Activated T-helper 2 cell treated with anti-CD3 and anti-CD28 coated beads, Interferon-gamma antibody, Interleukin-2, Interleukin-4, amounts not matched to agents 10 μg/mL and 5 μg/mL and 100 μg/mL, durations not matched to agents 14 hours and 24 hours and 36 hours (primary cell): ENCODE measurements at places on chromosomes 11 and 22. TPM values are rescaled to one million over a fixed set of nuclear protein-coding genes. Genes with fewer than 3 reads are reported as not detected.
A peak's percentile ranks its signal among the peaks of the same experiment; 100 is the strongest.

The GPHA2 gene
- total RNA-seq: not detected in 2 replicates

The PPFIBP2 gene
- 1.1 and 2.1 TPM in 2 replicates for total RNA-seq

The MMP10 gene
- total RNA-seq: not detected in 2 replicates

The PKP3 gene
- total RNA-seq: not detected in 2 replicates

- peaks cover 11% of the 10 kb centered on the region for H3K4me1 ChIP-seq
- peaks cover 72% of the 10 kb centered on the region for H3K27me3 ChIP-seq
- no peak overlapping the region for H3K4me3 ChIP-seq
- no peak for DNase-seq
- H3K27ac ChIP-seq: no peak overlapping the region
Measured at GRCh38 chr11:117878939-117879475, 2.5 kb upstream of the FXYD6 start.

- no peak overlapping the region for H3K4me3 ChIP-seq
- no peak overlapping the region for H3K27ac ChIP-seq
- no peaks in the 10 kb centered on the region for H3K36me3 ChIP-seq
- no peaks in the 10 kb centered on the region for H3K4me1 ChIP-seq
- H3K27me3 ChIP-seq: no peaks in the 10 kb centered on the region
Measured at GRCh38 chr11:100910808-100911207, 218.8 kb downstream of the PGR start.

GRCh38 chr11:125379981-125380380 lies 116.1 kb downstream of the FEZ1 start:
- no peaks in the 10 kb centered on the region for H3K4me1 ChIP-seq
- no peak overlapping the region for H3K4me3 ChIP-seq
- DNase-seq: no peak
- H3K27ac ChIP-seq: no peak overlapping the region
- no peaks in the 10 kb centered on the region for H3K36me3 ChIP-seq

GRCh38 chr11:128874427-128874826 lies 7.3 kb upstream of the KCNJ1 start:
- H3K4me3 ChIP-seq: no peak overlapping the region
- H3K27me3 ChIP-seq: peaks cover 26% of the 10 kb centered on the region
- no peak for DNase-seq
- no peak overlapping the region for H3K27ac ChIP-seq
- no peaks in the 10 kb centered on the region for H3K4me1 ChIP-seq

GRCh38 chr22:37343348-37343747 lies 61.0 kb downstream of the CYTH4 start:
- peaks cover 7% of the 10 kb centered on the region for H3K27me3 ChIP-seq
- no peaks in the 10 kb centered on the region for H3K36me3 ChIP-seq
- H3K4me1 ChIP-seq: no peaks in the 10 kb centered on the region
- H3K27ac ChIP-seq: no peak overlapping the region
- H3K4me3 ChIP-seq: no peak overlapping the region

GRCh38 chr11:59224351-59224928 lies 11.7 kb upstream of the MPEG1 start:
- no peaks in the 10 kb centered on the region for H3K36me3 ChIP-seq
- H3K4me3 ChIP-seq: no peak overlapping the region
- DNase-seq: no peak
- H3K27me3 ChIP-seq: peaks cover 18% of the 10 kb centered on the region

- no peak overlapping the region for H3K27ac ChIP-seq
- no peaks in the 10 kb centered on the region for H3K36me3 ChIP-seq
- no peaks in the 10 kb centered on the region for H3K4me1 ChIP-seq
- H3K4me3 ChIP-seq: no peak overlapping the region
- DNase-seq: no peak
- peaks cover 12% of the 10 kb centered on the region for H3K27me3 ChIP-seq
Measured at GRCh38 chr11:134082990-134083389, 14.1 kb downstream of the JAM3 start.

GRCh38 chr22:32202539-32203180 lies 2.2 kb downstream of the RFPL2 start:
- H3K27me3 ChIP-seq: peaks cover 13% of the 10 kb centered on the region
- no peak for DNase-seq
- H3K4me3 ChIP-seq: peak overlapping the region; percentile 26
- H3K36me3 ChIP-seq: no peaks in the 10 kb centered on the region
- peaks cover 17% of the 10 kb centered on the region for H3K4me1 ChIP-seq

DNA sequence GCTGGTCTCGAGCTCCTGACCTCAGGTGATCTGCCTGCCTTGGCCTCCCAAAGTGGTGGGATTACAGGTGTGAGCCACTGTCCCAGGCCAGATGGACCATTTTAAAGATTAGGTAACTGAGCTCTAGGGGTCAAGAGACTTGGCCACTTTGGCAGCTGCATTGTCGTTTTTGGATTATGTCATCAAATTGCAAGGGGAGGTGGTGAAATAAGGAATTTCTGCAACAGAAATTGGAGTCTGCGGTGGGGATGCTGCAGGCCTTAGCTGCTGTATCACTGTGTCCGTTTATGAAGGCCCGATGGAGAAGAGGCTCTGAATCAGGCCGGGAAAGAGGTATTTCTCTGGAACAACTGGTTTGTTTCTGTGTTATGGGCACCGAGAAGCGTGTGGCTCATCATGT lies 34.6 kb downstream of the PTPRJ start:
- DNase-seq: no peak
- H3K36me3 ChIP-seq: peaks cover 39% of the 10 kb centered on the region
- H3K4me3 ChIP-seq: no peak overlapping the region

DNA sequence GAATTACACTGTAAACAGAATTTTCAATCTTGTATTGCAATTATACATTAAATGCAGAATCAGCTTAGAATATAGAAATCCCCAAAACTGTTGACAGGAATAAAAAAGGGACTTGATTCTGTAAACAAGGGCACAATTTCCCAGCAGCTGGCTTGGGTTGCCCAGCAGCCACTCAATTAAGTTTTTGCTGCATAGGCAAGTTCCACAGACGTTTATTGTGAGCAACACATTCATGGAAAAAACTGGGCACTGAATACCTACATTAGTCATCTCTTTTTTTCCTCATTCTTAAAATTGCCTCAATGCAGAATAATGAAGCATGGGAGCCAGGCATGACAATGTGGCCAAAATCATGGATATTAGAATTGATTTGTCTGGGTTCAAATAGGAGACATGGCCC lies 421.8 kb upstream of the ANO5 start:
- DNase-seq: no peak
- no peak overlapping the region for H3K4me3 ChIP-seq

- peak; percentile 55 for DNase-seq
- peaks cover 35% of the 10 kb centered on the region for H3K4me1 ChIP-seq
- peak within 1 kb of the TSS; percentile 99 for H3K27ac ChIP-seq
- no peaks in the 10 kb centered on the region for H3K27me3 ChIP-seq
- peak within 1 kb of the TSS; percentile 99 for H3K4me3 ChIP-seq
Measured at GRCh38 chr11:126282736-126283591, at the start of gene TIRAP. TSS of gene TIRAP (plus strand) at chr11:126283093. CDS start at chr11:126290895, 7,802 bp downstream.

GRCh38 chr22:29308791-29309262 lies 2.4 kb downstream of the GAS2L1 start:
- no peaks in the 10 kb centered on the region for H3K36me3 ChIP-seq
- peaks cover 17% of the 10 kb centered on the region for H3K4me1 ChIP-seq
- H3K27me3 ChIP-seq: peaks cover 20% of the 10 kb centered on the region
- peak overlapping the region; percentile 13 for H3K4me3 ChIP-seq
- DNase-seq: peak; percentile 28

- H3K27ac ChIP-seq: no peak overlapping the region
- DNase-seq: no peak
- H3K36me3 ChIP-seq: no peaks in the 10 kb centered on the region
- H3K4me1 ChIP-seq: peaks cover 1% of the 10 kb centered on the region
- H3K4me3 ChIP-seq: no peak overlapping the region
- peaks cover 2% of the 10 kb centered on the region for H3K27me3 ChIP-seq
Measured at GRCh38 chr22:35021161-35021560, 44.8 kb upstream of the ISX start.

DNA sequence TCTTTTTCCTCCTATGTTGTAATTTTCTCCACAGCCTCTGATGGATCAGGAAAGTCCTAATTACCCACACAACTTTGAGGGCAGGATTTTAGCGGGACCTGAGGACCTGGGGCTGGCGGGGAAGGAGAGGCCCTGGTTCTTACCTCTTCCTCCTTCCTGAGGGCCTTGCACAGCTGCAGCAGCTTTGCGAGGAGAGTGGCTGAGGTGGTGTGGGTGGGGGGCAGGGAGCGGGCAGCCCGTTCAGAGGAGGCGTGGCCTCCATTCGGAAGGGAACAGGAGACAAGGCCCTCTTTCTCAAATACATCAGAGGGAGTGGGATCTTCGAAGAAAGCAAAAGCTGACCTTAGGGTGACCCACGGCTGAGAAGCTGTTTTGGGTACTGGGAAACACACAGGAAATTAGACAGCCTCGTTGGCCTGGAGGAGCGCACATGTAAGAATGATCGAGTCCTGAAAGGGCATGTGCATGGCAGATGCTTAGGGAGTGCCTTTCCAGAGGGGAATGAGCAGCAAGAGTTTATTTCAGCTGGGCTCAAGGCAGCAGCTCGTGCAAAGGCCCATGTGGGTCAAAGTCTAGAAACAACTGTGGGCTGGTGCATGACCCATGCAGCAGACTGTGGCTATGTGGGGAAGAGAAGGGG lies 76.6 kb upstream of the NARS2 start:
- no peak overlapping the region for H3K4me3 ChIP-seq
- no peaks in the 10 kb centered on the region for H3K27me3 ChIP-seq
- H3K36me3 ChIP-seq: no peaks in the 10 kb centered on the region
- H3K27ac ChIP-seq: peak overlapping the region; percentile 94
- H3K4me1 ChIP-seq: peaks cover 42% of the 10 kb centered on the region
- DNase-seq: no peak

GRCh38 chr11:36877149-36877548 lies 279.1 kb upstream of the RAG2 start:
- H3K27me3 ChIP-seq: no peaks in the 10 kb centered on the region
- H3K4me1 ChIP-seq: no peaks in the 10 kb centered on the region
- H3K27ac ChIP-seq: no peak overlapping the region
- H3K4me3 ChIP-seq: no peak overlapping the region

DNA sequence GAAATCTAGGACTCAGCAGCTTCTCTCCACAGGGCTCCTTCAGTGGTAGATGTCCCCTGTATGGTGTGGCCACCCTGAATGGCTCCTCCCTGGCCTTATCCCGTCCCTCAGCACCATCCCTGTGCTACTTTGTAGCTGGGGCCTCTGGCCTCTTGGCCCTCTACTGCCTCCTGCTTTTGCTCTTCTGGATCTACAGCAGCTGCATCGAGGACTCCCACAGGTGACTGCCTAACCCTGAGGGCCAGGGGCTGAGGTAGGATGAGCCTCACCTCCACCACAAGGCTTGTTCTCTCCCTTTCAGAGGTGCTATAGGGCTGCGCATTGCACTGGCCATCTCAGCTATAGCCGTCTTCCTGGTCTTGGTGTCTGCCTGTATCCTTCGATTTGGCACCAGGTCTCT lies 1.8 kb downstream of the TMEM179B start:
- H3K27ac ChIP-seq: peak overlapping the region; percentile 69
- H3K36me3 ChIP-seq: peaks cover 51% of the 10 kb centered on the region
- peaks cover 45% of the 10 kb centered on the region for H3K4me1 ChIP-seq
- H3K4me3 ChIP-seq: peak overlapping the region; percentile 90
- no peaks in the 10 kb centered on the region for H3K27me3 ChIP-seq

GRCh38 chr11:70036971-70037882 lies 40.9 kb upstream of the ANO1 start:
- H3K27ac ChIP-seq: no peak overlapping the region
- DNase-seq: no peak
- no peak overlapping the region for H3K4me3 ChIP-seq
- H3K27me3 ChIP-seq: no peaks in the 10 kb centered on the region

DNA sequence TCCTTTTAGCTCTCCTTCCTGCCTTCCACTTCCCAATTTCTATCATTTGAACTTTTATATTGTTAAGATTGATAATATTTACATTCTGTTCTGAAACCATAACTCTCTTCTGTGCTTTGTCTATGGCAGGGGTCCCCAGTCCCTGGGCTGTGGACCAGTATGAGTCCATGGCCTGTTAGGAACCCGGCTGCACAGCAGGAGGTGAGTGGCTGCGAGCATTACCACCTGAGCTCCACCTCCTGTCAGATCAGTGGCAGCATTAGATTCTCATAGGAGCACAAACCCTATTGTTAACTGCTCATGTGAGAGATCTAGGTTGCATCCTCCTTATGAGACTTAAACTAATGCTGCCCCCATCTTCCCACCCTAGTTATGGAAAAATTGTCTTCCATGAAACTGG lies 48.4 kb upstream of the HEPHL1 start:
- no peak for DNase-seq
- H3K36me3 ChIP-seq: no peaks in the 10 kb centered on the region
- no peak overlapping the region for H3K4me3 ChIP-seq
- H3K27ac ChIP-seq: no peak overlapping the region
- no peaks in the 10 kb centered on the region for H3K4me1 ChIP-seq

- H3K27me3 ChIP-seq: peaks cover 5% of the 10 kb centered on the region
- no peak overlapping the region for H3K4me3 ChIP-seq
- H3K4me1 ChIP-seq: no peaks in the 10 kb centered on the region
Measured at GRCh38 chr11:13115380-13115675, 106.2 kb downstream of the RASSF10 start.

GRCh38 chr22:43227239-43227630 lies 40.3 kb upstream of the TTLL12 start:
- no peaks in the 10 kb centered on the region for H3K36me3 ChIP-seq
- H3K27ac ChIP-seq: no peak overlapping the region
- no peak for DNase-seq
- no peak overlapping the region for H3K4me3 ChIP-seq
- peaks cover 5% of the 10 kb centered on the region for H3K4me1 ChIP-seq
- H3K27me3 ChIP-seq: peaks cover 10% of the 10 kb centered on the region

DNA sequence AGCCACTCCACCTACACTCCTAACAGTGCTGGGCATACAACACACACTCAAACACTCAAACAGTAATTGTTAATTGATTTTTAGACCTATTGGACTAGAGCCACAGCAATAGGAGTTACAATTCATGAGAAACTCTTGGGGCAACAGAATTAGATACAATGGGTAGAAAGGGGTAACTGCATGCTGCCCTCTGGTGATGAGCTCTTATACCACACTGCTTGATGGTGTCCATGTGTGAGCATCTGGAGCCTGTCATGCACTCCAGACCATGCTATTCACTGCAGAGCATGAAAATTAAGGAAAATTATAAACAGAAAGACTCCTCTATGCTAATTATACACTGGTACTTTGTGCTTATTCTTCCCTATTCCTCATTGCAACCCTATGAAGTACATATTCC lies 975.5 kb upstream of the CCDC90B start:
- no peaks in the 10 kb centered on the region for H3K4me1 ChIP-seq
- DNase-seq: no peak
- no peaks in the 10 kb centered on the region for H3K27me3 ChIP-seq
- no peak overlapping the region for H3K27ac ChIP-seq
- H3K36me3 ChIP-seq: no peaks in the 10 kb centered on the region

DNA sequence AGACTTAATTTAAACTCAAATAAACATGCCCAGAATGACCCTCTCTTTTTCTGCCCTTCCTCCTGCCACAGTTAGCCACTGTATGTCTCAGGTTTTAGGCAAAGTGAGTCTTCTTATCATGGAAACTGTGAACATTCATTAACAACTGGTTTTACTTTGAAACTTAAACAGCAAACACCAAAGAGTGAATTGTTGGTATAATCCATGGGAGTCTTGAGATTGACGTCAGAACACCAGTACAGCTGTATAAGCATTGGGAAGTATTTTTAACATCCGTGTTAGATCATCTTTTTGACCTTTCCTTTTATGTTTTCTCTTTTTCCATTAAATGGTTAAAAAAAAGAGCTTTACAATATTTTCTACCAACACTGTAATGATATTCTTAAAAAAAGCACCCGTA lies 38.9 kb downstream of the ARHGEF12 start:
- no peaks in the 10 kb centered on the region for H3K4me1 ChIP-seq
- no peak for DNase-seq
- no peak overlapping the region for H3K4me3 ChIP-seq
- peaks cover 29% of the 10 kb centered on the region for H3K27me3 ChIP-seq
